ENCODE measurements at places on chromosomes 6 and 20. TPM values are rescaled to one million over a fixed set of nuclear protein-coding genes. Genes with fewer than 3 reads are reported as not detected.

GRCh38 chr20:1389703-1390580 lies 2.9 kb downstream of the FKBP1A start:
- DNase-seq: no peak

Gene NUP43
- total RNA-seq: 36.2 TPM

Gene RING1
- 18.9 TPM for total RNA-seq

DNA sequence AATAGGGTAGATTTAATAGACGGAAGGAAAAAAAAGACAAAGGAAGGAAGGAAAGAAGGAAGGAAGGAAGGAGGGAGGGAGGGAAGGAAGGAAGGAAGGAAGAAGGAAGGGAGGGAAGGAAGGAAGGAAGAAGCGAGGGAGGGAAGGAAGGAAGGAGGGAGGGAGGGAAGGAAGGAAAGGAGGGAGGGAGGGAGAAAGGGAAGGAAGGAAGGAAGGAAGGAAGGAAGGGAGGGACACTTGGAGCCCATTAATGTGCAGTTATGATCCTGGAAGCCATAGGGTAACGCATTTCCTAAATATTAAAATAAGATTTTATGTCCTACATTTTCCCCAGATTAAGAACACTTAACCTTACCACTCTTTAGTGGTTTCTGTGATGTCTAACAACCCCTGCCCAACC lies 465.7 kb downstream of the ADGRB3 start:
- no peak for DNase-seq

DNA sequence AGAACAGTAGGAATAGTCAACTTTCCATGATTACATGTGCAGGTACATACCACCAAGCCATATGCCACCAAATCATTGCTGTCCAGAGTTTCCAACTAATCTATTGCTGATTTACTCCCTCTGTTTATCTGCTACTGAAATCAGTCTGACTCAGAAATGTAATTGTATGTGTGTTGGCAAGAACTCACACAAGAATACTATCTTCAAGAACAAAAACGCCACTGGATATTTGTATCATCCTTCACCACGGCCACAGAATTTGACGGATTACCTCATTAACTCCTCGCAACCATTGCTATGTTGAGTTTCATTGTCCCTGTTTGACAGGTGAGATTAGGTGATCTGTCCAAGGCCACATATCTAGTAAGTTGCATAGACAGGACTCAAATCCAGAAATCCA lies 159.2 kb downstream of the GMPR start:
- no peak for DNase-seq

- DNase-seq: no peak
These were observed 116.7 kb downstream of the SIM1 start for GRCh38 chr6:100347901-100348550.

DNA sequence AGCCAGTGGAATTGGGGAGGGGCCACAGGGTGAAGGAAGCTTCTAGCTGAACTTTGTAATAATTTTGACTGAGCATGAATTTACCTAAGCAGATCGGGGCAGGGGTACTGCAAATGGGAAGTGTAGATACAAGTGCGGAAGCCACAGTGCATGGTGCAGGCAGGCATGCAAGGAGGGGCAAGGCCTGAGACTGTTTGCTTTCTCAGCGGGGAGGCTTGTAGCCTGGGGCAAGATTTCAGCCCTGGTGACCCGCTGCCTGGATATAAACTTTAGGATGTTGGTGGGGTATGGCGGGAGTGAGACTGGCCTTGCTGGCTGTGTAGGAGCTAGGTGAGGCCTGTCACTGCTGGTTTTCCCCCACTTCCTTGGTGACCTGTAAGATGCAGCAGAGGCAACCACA lies 266.4 kb upstream of the PREP start:
- peak; percentile 50 for DNase-seq

DNA sequence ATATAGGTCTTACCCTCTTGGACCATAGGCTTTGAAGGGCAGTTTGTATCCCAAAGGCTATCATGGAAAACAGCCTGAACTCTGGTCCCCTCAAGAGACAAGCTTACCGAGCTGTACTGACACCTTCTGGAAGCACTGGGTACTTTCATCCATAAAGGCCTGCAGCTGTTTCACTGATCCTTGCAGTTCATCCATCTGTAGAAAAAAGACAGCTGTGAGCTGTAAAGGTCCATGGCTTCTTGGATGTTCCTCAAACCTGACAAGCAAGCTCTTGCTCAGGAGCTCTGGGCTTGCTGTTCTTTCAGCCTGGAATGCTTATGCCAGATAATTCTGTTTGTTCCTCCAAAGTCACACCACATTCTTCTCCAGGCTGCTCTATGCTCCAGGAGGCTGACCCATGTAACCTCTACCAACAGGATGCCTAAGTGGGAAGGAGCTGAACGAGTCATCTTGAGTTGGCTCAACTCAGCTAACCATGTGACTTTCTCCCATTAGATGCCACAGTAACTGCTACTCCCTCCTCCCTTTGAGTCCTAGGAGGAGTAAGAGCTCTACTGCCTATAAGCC lies 8.8 kb upstream of the NDRG3 start:
- peak; percentile 40 for DNase-seq

DNA sequence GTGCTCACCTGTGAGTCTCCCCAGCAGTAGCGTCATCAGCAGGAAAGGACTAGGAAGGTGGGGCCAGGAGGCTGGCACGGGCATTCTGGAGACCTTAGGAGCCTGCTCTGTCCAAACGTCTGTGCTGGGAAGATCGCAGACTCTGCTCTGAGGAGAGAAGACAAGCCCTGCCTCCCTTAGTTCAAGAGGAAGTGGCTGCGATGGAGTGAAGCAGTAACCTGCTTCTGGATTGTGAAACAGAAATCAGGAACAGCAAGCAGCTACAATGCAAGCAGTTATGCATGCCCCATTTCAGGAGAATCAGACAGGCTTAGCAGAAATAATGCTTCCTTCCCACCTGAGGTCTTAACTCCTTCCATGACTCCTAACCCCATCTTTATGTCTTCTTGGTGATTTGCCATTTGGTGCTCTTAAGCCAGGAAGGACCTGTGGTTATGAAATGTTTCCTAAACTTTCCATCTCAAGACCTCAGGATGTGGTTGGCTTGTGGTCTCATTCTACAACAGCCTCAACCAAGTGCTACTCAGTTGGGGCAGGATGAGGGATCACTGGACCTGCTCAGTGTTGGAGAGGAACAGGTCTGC lies at the start of gene SIRPB1:
Gene SIRPB1 (minus strand): TSS at position 149 of the 584 bp plus-strand sequence. CDS start 65 bp downstream, at position 84.
- peak; percentile 60 for DNase-seq

All from PC-9 (cell line).